ENCODE measurements at places on chromosomes 12 and 14.

DNA sequence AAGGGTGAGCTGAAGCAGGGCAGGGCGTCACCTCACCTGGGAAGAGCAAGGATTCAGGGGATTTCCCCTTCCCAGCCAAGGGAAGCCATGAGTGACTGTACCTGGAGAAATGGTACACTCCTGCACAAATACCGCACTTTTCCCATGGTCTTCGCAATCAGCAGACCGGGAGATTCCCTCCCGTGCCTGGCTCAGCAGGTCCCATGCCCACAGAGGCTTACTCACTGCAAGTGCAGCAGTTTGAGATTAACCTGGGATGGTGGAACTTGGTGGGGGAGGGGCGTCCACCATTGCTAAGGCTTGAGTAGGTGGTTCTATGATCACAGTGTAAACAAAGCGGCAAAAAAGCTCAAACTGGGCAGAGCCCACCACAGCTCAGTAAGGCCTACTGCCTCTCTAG, 11.0 kb upstream of the DHRS4 start:
- no peak for DNase-seq

DNA sequence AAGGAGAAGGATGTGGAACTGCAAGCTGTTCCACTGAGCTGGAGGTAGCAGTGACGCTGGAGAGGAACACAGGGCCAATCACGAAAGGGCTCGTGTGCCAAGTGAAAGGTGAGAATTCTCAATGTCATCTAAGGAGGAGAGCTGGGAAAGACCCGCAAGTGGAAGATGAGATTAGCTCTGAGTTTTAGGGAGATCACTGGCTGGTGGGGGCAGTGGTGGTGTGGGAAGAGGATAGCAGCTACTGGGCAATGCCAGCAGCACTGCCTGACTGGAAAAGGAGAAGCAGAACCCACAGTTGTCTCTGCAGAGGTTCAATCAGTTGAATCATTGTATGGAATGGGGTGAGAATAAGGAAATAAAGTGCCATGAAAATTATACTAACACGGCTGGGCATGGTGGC, 27.8 kb downstream of the SLC25A47 start:
- DNase-seq, result no peak

DNA sequence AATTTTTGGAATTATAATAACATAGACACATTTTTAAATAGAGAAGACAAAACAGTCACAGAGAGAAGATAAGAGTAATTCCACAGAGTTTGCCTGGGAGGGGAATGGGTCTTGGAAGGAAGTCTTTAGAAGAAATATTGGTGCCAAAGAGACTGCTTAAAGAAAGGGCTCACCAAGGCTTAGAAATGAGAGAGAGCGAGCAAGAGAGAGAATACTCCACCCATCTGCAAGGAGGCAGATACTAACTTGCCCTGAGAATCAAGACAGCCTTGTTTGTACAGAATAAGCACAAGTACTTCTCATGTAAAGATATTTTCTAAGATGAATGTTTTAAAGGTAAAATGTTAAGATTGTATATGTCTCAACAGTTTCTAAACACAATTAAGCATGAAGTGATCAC, 165.5 kb downstream of the SLC38A4 start:
- no peak for DNase-seq

DNA sequence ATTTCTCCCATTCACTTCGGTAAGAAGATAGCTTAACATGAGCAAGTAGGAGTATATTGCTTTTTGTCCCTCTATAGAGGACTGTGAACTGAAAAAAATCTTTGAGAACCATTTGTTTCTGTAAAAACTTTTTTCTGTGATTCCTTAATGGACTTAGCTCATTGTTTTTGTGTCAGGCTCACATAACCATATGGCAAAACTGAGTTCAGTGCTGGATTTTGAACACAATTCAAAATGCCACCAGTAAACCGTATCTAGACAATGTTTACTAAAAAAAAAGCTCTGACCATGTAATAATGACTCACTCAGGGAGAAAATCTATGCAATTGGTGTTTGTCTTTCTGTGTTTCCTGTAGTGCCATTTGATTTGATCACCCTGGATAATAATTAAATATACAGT, 5.2 kb downstream of the TRHDE start:
- DNase-seq, result no peak

DNA sequence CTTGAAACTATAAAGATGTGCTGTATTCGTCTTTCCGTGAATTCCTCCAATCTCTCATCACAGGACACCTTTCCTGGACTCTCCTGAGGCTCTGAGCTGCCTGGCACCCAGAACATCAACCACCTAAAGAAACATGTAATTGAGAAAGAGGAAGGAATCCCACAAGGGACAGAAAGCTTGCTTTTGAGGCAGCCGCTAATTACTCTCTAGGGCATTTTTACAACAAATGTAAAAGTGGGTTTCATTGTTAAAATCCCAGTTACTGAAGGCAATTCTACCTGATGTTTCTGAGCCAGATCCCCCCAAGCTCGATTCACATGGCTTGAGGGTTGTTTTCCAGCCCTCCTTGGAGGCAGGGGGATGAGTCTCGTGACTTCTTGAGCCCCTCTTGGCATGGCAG, 238.5 kb upstream of the LHX5 start:
- no peak for DNase-seq

DNA sequence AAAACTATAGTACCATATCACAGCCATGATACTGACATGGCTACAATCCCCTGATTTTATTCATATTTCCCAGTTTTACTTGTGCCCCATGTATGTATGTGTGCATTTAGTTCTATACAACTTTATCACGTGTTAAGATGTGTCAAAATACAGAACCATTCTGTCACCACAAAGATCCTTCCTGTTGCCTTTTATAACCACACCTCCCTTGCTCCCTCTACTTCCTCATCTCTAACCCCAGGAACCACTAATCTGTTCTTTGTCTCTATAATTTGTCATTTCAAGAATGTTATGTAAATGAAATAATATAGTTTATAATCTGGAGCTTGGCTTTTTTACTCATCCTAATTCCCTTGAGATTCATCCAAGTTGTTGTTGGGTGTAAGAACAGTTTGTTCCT, 358.4 kb downstream of the DPF3 start:
- no peak for DNase-seq

DNA sequence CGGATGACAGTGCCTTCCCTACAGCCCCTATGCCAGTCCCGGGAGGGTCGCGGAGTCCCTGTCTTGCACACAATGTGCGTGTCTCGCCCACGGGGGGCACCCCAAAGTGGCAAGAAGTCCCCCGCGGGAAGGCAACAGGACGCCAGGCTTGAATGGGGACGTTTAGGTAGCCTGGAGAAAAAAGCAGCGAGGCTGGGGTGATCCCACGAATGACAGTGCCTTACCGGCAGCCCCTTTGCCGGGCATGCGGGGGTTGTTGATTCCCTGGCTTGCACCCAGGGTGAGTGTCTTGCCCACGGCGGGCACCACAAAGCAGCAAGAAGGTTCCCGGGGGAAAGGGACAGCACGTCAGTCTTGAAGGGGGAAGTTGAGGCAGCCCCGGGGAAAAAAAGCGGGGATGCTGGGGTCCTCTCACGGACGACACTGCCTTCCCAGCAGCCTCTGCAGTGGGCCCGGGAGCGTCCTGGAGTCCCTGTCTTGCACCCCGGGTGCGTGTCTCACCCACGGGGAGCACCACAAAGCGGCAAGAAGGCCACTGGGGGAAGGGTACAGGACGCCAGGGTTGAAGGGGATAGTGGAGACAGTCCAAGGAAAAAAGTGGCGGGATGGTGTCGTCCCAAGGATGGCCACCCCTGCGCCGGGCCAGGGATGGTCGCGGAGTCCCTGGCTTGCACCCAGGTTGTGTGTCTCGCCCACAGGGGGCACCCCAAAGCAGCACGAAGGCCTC, 156.8 kb upstream of the ALG10B start:
- DNase-seq, result no peak

- no peak for DNase-seq
Measured at GRCh38 chr12:96249196-96250118, 55.3 kb downstream of the ELK3 start.

DNA sequence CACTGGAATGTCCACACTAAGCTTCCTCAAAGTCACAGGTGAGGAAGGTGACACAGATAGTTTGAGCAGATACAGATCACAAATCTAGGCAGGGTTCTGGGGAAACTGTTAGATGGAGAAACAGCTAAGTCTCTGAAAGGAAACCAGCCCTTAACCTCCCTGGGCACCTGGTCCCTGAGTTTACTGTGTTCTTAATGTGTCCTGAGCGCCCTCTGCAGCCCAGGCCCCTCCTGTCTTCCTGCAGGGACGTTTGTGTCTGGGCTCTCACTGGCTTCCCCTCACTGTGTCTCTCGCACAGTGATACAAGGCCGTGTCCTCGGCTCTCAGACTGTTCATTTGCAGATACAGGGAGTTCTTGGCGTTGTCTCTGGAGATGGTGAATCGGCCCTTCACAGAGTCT, 684.3 kb downstream of the TMEM121 start:
- DNase-seq, result no peak

GRCh38 chr12:77847680-77848431, 17.2 kb downstream of the NAV3 start:
- no peak for DNase-seq

DNA sequence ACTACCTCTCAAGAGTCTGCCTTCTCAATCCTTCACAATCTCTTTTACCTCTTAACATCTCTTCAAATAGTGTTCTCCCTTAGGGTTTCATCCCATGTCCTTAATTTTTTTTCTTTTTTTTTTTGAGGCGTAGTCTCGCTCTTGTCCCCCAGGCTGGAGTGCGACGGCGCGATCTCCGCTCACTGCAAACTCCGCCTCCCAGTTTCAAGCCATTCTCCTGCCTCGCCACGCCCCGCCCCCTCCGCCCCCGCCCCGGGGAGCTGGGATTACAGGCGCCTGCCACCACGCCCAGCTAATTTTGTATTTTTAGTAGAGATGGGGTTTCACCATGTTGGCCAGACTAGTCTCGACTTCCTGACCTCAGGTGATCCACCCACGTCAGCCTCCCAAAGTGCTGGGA, 7.0 kb upstream of the BCAT1 start:
- no peak for DNase-seq

DNA sequence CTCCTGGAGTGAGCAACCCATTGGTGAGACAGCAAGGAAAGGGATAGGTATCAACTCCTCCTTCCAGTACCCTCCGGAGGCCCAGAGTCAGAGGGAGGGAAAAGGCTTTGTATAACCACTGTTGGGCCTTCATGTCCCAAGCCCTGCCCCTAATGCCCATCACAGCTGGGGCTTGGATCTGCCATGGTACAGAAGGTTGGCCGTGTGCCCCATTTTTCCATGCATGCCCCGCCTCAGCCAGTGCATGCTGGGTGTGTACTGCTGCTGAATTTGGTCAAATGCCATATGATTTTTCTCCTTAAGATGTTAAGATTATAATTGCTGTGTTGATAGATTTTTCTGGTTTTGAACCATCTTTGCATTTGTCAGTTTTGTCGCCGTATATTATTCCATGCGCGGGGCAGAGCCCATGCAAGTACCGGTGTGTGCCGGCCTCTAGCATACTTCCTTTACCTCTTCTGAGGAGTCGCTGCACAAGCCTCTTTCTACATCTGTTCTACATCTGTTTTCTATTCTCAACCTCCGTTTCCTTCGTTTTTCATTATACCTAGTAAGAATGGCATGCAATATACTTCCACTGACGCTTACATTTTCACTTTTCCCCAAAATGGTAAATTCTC, 26.6 kb downstream of the PPP2R5C start:
- no peak for DNase-seq

- DNase-seq, result peak; percentile 62
Measured at GRCh38 chr14:70188659-70189455, at the start of gene SLC8A3. SLC8A3 (minus strand) TSS chr14:70188951; CDS start chr14:70168422, 20,529 bp downstream.

DNA sequence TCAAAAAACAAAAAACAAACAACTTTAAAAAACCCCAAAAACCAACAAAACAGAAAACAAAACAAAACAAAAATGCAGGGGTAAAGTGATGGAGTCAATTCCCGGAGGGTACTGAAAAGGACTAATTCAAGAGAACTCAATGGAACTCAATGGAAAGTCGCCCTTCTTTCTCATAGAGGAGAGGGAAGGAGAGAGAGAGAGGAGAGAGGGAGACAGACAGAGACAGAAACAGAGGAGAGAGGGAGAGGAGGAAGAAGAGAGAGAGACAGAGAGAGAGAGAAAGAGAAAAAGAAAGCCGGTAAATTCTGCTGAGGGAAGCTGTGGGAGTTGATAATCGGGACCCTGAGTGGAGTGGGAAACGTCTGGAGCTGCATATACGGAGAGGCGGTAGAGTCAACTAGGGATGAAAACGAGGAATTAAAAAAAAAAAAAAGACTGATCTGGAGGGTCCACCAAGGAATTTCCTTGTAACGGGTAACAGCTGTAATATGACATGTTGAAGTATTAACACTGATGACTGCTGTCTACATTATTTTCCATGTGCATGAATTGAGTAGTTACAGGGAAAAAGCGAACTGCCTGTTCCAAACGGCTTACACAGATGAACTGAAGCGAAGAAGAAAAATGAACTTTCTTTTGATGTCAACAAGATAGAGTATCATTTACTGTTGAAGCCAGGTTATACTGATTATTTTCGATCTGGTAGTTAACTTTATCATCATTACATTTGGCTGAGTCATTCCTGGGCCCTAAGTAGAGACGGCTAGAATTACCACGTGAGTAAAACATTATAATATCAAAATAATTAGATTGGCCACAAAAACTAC, 934 bp upstream of the ZC2HC1C start:
- DNase-seq, result no peak

DNA sequence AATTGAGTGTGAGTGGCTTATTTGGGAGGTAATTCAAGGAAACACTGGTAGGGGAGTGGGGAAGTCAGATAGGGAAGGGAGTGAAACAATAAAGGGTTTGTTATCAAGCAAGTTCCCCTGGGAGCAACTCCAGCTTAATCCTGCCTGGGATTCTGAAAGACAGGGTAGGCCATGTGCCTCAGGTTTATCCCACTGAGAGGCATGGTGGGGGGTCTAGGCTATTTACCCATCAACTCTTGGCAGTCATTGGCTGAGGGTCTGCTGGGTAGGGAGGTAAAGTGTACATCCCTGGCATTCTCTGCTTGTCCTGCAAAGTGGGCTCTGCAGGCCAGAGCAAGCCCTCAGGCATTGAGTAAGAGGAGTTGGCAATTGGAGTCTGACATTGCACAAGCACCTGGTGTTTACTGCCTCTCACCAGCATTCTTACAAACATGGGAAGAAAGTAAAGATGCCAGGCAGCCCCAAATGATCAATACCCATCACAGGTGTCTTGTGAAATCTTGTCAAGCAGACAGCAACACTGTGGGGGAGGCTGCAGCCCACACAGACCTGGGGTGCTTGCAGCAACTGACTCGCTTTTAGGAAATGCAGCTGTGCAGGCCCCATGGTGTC, 169.3 kb downstream of the KTN1 start:
- DNase-seq, result no peak
